Activated gamma-delta T cell treated with anti-CD3 and anti-CD28 coated beads, Interleukin-2, amount 50 U/mL, for 16 hours (primary cell): ENCODE measurements at places on chromosomes 6 and 20.

GRCh38 chr6:513058-513457, 121.5 kb downstream of the IRF4 start:
- no peak for DNase-seq

DNA sequence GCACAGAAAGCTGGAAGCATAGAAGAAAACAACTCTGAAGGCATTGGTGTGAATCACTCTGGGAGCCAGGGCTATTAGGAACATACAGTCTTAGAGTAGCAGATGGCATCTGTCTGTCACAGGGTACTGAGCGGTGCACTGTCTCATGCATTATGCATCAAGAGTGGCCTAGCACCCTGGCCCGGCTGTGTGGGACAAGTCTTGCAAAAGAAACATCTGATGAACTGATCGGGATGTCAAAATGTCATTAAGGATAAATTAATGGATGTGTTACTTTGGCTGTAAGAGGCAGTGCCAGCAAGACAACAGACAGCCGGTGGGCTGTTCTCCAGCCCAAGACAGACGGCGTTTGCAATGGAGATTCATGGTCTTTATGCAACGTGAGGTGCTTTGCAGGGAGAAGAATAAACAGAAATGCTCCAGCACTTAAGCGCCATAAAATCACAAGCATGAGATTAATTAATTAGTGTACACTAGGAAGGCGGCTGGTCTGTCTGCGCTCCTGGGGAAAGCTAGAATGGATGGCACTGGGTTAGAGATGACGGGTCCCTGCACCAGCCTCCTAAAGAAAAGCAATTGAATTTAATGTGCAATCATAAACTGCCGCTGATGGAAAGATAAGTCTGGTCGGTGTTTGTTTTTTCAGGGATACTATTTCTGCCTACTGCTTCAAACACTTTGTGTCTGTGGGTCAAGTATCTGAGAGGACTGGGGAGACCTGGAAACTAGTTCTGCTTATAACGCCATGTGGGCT, 600.6 kb upstream of the CHD6 start:
- no peak for DNase-seq

DNA sequence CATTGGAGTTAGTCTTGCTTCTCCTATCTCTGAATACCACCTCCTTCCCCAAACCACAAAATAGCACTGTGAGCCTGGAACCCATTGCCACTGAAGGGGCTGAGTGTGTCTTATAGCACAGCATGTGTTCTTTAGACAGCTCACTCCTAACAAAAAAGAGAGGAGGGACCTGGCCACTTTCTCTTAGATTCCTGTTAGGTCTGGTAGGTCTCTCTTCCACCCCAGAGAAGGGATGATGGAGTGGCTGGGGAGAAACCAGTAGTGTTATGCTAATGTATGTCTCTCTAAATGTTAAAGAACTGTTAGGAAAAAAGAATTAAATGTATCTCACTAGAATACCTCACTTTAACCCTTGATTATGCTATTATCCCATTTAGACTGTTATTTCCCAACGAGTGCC, 340.3 kb downstream of the EPHA7 start:
- DNase-seq, result no peak

DNA sequence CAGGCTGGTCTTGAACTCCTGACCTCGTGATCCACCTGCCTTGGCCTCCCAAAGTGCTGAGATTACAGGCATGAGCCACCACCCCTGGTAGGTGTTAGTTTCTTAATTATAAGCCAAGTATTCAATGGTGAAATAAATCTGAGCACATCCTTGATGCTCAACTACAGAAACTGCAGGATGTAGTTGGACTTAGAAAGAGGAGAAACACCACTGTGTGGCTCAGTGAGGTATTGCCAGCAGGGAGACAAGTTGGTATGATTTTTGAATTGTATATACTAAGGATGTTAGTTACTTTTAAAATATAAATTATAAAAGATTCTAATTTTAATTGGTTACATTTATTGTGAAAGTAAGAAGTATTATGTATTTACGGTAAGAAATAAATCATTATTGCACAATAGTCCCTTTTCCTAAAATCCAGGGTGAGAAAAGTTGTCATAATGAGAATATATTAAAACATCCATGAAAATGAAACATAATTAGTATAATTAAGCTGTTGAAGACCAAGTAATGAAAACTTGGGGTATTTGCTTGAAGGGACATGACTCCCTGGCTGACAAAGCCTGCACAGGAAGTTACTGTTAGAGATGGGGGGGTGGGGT, 17.6 kb downstream of the SLC18B1 start:
- no peak for DNase-seq
